ENCODE measurements at places on chromosomes 16 and 17. TPM values are rescaled to one million over a fixed set of nuclear protein-coding genes. Genes with fewer than 3 reads are reported as not detected.

DNA sequence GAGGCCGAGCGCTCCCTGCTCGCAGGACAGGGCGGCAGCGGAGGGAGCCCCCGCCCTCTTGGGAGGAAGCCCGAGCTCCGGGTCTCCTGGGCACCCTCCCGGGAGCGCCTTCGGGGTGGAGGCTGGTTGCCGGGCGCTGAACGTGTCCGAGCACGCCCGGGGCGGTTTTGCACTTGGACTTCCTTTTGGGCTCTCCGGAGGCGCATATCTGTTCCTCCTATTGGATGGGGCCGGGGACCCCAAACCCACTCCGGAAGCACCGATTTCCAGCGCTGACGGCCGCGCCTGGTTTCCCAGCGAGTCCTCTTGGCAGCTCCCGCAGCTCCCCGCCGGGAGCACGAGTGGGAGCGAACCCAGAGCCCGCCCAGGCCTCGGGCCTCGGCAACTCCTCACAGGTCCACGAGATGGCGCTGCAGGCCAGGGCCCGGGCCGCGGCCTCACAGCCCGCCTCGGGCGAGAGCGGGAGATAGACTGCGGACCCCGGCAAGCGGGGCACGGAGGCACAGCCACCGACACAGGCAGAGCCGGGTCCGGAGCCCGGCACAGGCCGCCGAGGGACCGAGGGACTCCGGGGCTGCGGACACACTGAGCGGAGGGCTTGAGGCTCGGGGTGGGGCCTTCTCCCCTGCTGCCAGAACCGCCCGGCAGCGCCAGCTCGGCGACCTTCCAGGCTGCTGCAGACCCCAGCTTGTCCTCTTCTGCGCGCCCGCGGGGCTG is 12.7 kb downstream of the TBX2 start:
- peak; percentile 81 for DNase-seq

DNA sequence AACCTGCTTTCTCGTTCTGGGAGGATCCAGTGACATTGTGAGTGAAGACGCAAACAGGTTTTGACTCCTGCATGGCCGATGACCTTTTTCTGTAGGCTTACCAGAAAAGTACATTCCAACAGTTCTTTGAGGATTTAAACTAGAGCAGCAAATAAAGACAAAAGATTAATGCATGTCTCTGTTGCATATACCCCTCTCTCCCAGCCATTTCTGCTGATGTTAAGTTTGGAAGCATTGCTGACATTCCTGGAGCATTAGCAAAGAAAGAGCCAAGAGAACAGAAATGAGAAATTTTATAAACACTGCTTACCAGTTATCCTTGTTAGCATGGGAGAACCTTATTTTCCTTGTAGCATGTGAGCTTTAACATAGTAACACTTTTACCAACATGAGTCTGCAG is 49.3 kb downstream of the SIAH1 start:
- peak; percentile 72 for DNase-seq

The NATD1 gene
- total RNA-seq, result 3.1 TPM

GRCh38 chr17:17063546-17064122 is 21.4 kb downstream of the MPRIP start:
- DNase-seq, result no peak

GRCh38 chr16:55479430-55480140 is 587 bp downstream of the MMP2 start:
- no peak for DNase-seq

GRCh38 chr16:14955546-14956231 is 18.4 kb downstream of the NPIPA1 start:
- no peak for DNase-seq

GRCh38 chr16:56346131-56346890 is 79.0 kb downstream of the AMFR start:
- no peak for DNase-seq

DNA sequence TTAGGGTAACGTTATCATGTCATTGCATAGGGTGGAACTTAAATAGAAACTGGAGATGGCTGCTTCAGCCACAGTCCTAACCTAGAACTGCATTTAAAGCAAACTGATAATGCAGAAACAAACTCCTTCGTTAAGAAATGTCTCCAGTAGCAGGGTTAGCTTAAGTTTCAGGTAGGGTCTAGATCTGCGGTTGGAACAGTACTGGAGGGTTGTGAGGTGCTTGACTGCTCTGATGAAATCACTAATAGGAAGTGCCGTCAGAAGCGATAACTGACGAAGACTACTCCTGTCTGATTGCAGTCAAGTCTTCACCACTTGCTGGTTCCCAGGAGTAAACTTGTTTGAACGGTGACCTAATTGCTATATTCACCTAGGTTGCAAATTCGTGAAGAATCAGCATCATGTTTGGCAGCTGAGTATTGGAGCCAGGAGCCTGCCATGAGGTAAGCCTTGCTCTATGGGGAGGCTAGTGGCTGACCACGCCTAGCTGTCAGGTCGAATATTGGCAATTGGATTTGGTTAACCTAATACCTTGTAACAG is 24.5 kb downstream of the TRPV2 start:
- DNase-seq, result peak; percentile 47

DNA sequence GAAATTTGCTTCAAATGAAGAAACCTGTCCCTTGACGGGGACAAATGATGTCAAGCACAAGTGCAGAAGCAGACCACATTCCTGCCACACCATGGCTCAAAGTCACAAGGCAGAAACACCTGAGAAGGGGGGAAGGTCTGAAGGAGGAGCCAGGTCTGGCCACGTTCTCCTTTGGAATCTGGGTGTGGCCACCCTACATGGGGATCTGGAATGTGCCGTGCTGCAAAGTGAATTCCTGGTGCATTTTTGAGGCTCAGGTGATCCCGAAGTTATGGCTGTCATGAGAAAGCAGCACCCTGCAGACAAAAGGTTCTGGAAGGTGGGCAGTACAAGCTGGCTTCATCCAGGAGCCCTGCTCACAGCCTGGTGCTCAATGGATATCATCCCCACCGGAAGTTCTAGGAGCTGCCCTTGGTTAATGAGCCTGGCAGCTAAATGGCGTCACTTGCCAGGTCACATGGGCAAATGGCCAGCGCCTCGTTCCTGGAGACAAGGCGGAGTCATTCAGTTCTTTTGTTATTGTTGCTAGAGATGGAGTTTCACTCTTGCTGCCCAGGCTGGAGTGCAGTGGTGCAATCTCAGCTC is 20.1 kb upstream of the ADCY9 start:
- DNase-seq, result no peak

The OTOP3 gene
- not detected for total RNA-seq

The NGFR gene
- total RNA-seq, result not detected

- DNase-seq, result no peak
Observed at GRCh38 chr16:57810197-57811031, 8.1 kb upstream of the KIFC3 start.

The HOXB13 gene
- not detected for total RNA-seq

GRCh38 chr17:56809106-56809819 is 24.5 kb downstream of the C17orf67 start:
- DNase-seq, result no peak

The ATP2A3 gene
- total RNA-seq, result 2.3 TPM

- no peak for DNase-seq
Observed at GRCh38 chr16:88706965-88707826, 893 bp downstream of the CTU2 start.

The BRIP1 gene
- 20.9 TPM for total RNA-seq

DNA sequence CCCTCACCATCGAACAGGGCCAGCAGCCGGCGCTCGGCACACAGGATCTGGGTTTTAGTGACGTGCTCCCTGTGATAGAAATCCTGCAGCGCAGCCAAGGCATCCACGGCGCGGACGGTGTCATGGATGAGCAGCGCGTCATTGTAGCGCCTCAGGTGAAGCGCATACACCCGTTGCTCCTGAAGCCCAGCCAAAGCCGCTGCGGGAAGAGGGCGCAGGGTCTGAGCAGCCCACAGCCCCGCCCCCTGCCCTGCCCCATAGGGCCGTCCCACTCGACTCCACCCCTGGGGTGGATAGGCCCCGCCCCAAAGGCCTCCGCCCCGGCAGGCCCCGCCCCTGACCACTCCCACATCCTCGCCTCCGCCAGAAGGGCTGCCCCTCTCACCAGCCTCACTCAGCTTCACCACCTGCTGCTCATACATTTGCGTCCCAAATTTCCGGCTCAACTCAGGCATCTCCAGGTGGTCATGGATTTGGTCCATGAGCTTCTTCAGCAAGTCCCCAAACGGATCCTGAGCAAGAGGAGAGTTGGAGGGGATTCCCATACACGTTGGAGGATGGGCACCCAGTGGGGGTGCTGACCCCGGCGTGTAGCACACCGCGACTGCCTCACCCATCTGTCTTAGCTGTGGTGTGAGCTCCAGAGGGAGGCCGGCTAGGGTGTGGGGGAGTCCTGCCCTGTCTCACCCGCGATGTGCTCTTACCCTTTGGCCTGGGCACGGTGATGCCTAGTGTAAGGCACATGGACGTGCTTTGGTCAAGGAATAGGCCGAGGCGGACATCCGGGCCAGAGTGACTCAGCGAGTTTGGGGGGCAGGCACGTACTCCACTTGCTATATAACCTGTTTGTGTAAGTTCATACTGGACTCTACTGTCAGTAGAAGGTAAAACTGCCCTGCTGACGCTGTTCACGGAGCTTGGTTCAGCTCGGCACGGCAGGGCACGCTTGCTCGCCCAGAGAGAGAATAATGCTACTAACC is 4.6 kb downstream of the DHX58 start:
- no peak for DNase-seq

GRCh38 chr17:68197091-68197996 is 50.5 kb upstream of the AMZ2 start:
- no peak for DNase-seq

GRCh38 chr17:73363442-73364154 is 51.8 kb upstream of the CDC42EP4 start:
- no peak for DNase-seq

DNA sequence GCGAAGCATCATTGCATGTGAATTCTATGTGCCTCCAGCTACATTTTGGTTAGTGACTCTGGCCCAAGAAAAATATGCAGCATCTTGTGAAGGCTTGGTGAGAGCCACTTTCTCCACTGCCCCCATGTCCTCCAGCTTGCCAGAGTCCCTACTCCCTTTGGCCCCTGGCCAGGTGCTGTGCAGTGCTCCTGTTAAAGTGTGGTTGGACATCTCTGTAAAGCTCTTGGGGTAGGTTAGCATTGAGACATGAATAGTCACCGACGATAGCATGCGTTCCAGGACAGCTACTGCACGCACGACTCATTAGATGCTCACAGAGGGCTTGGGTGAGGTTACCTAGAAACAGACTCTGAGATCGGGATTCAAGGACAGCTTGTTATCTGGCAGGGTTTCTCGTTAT is 48.6 kb downstream of the FOXL1 start:
- DNase-seq, result no peak

DNA sequence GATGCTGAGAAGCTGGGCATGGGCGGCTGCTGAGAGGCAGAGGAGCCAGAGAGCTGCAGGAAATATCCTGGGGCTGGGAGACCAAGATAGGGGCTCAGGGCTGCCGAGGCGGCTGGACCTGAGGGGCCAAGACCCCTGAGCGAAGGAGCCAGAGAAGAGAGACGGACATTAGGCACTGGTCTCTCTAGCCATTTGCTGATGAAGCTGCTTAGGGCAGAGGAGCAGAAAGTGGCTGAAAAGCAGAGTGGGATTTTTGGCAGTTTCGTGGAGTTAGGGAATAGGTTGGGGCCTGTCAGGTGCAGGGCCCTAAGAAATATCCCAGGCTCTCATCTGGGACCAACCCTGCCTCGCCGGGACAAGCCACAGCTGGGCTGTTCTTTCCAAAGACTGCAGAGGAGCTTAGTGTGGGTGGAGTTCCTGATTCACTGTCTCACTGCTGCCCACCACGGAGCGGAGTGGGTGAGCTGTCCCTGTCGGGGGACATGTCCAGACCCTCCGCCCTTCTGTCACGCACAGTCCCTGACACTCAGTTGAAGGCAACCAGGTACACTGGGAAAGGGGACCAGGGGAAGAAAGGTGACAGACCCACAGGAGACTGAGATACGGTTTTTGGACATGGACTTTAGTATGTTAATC is 11.3 kb upstream of the DNASE1 start:
- DNase-seq, result no peak

DNA sequence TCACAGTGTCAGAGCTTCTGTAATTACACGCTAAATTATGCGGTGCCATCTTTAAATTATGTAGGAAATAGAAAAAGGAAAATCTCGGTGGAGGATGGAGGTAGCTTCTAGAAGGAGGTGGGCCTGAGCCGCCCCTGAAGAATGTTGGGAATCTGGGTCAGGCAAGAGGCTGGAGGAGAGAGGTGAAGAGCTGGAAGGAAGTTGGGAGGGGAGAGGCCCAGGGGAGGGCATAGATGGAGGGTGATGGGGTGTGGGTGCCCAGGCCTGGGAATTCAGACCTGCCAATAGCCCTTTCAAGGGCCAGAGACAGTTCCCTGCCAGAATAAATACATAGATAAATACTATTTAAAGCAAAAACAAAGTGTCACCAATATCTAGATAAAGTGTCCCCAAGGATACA is 415.0 kb upstream of the HSBP1 start:
- DNase-seq, result no peak

DNA sequence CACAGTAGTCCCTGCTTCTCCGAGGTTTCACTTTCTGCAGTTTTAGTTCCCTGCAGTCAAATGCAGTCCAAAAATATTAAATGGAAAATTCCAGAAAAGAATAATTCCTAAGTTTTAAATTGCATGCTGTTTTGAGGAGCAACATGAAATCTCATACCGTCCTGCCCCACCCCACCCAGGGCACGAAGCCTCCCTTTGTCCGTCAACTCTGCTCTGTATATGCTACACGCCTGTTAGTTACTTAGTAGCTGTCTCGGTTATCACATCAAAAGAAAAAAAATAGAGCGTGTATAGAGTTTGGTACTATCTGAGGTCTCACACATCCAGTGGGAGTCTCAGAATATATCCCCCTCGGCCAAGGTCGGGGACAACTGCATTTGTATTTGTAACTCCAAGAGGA is 129.4 kb upstream of the NOL11 start:
- no peak for DNase-seq

GRCh38 chr16:4101421-4102219 is 14.6 kb downstream of the ADCY9 start:
- DNase-seq, result peak; percentile 65

The ODAD4 gene
- total RNA-seq, result 0.16 TPM

DNA sequence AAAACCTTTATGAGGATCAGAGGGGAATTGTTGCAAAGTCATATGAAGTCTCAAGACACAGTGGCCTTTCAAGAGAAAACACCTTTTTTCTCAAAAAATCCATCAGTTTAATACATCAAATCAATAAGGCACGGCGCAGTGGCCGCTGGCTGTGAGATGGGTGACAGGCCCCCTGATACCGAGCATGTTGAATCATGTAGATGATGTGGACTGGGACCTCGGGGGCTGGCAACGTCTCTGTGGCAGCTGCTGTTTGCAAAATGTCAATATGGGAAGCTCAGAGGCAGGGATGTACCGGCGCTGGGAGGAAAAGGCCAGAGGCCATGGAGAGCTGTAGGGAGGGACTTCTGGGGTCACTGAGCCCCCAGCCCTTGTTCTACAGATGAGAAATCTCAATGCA is 169.1 kb downstream of the GSG1L start:
- DNase-seq, result no peak

DNA sequence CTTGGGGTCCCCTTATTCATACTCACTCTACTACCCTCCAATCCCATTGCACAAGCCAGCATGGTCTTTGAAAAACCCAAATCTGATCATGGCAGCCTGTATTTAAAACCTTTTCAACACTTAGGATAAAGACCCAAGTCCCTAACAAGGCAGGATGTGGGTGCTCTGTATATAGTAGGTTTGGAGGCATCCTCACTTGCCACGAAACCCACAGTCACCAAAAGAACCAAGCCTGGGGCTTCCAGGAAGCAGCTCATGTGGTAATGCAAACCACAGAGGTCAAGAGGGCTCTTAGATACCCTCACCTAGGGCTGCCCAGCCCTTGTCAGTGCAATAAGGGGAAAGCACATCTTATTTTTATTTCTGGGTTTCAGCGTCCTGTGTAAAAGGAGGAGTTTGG is 218.6 kb upstream of the ASIC2 start:
- no peak for DNase-seq

The GSDMA gene
- not detected for total RNA-seq

The TMED6 gene
- total RNA-seq, result 0.36 TPM

All from fibroblast of the aortic adventitia (primary cell).